ENCODE measurements at places on chromosomes 6 and 20. TPM values are rescaled to one million over a fixed set of nuclear protein-coding genes. Genes with fewer than 3 reads are reported as not detected.

GRCh38 chr20:4787820-4788219 is 66.1 kb downstream of the PRND start:
- DNase-seq, result no peak
- peaks cover 33% of the 10 kb centered on the region for H3K4me1 ChIP-seq
- peaks cover 56% of the 10 kb centered on the region for H3K36me3 ChIP-seq

HLA-DQB1 gene
- total RNA-seq, result 4.7 TPM

- DNase-seq, result no peak
- H3K4me1 ChIP-seq, result peaks cover 6% of the 10 kb centered on the region
- no peak overlapping the region for H3K4me3 ChIP-seq
- no peaks in the 10 kb centered on the region for H3K27me3 ChIP-seq
- H3K36me3 ChIP-seq, result peaks cover 4% of the 10 kb centered on the region
These were observed 77.8 kb downstream of the ARHGAP18 start for GRCh38 chr6:129632172-129632613.

TNNC2 gene
- not detected for total RNA-seq

APOM gene
- total RNA-seq, result 1.8 TPM

DNA sequence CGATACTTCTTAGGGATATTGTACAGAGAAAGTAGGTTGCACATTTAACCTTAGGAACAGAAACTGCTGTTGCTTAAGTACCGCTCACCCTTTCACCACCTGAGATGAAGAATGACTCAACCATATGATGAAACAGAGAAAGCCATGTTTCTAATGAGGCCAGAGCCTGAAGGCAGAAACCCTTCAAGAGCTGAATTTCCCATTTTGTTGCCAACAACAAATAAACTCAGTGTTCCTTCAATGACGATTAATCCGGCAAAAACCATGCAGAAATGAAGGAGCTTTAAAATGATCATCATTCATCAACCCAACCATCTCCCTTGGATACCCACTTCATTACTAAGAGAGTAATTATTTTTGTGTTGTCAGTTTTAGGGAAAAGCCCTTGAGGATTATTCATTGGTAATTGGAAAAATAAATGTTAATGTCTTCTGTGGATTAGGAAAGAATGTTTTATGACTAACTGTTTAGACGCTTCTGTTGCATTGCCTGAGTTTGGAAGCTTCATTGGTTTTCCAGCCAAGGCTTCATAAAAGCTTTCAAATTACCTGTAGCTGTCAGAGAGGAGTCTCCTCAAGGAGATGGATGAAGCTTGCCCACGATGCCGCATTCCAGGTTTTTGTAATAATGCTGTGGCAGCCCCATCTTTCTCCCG is 112.1 kb upstream of the IYD start:
- peaks cover 13% of the 10 kb centered on the region for H3K27me3 ChIP-seq
- H3K36me3 ChIP-seq, result no peaks in the 10 kb centered on the region
- DNase-seq, result no peak
- H3K4me1 ChIP-seq, result peaks cover 31% of the 10 kb centered on the region
- H3K4me3 ChIP-seq, result no peak overlapping the region
- H3K27ac ChIP-seq, result no peak overlapping the region

ILRUN gene
- total RNA-seq, result 62.7 TPM

- no peak overlapping the region for H3K4me3 ChIP-seq
- H3K4me1 ChIP-seq, result no peaks in the 10 kb centered on the region
- H3K27ac ChIP-seq, result no peak overlapping the region
- no peak for DNase-seq
These were observed 160.7 kb upstream of the PDE10A start for GRCh38 chr6:165823609-165824326.

GSTA3 gene
- total RNA-seq, result not detected

PDYN gene
- not detected for total RNA-seq

- H3K4me3 ChIP-seq, result no peak overlapping the region
- no peaks in the 10 kb centered on the region for H3K27me3 ChIP-seq
- DNase-seq, result no peak
- H3K36me3 ChIP-seq, result no peaks in the 10 kb centered on the region
These were observed 120.0 kb downstream of the SYNDIG1 start for GRCh38 chr20:24589381-24589780.

GRCh38 chr20:61712688-61713087 is 353.0 kb downstream of the TAF4 start:
- H3K27me3 ChIP-seq, result no peaks in the 10 kb centered on the region
- no peak for DNase-seq
- no peak overlapping the region for H3K4me3 ChIP-seq

- no peak for DNase-seq
- H3K27ac ChIP-seq, result peak overlapping the region; percentile 88
- peak overlapping the region; percentile 96 for H3K4me3 ChIP-seq
- H3K27me3 ChIP-seq, result peaks cover 2% of the 10 kb centered on the region
- peaks cover 61% of the 10 kb centered on the region for H3K4me1 ChIP-seq
These were observed 54.4 kb upstream of the CEP85L start for GRCh38 chr6:118705544-118706491.

DNA sequence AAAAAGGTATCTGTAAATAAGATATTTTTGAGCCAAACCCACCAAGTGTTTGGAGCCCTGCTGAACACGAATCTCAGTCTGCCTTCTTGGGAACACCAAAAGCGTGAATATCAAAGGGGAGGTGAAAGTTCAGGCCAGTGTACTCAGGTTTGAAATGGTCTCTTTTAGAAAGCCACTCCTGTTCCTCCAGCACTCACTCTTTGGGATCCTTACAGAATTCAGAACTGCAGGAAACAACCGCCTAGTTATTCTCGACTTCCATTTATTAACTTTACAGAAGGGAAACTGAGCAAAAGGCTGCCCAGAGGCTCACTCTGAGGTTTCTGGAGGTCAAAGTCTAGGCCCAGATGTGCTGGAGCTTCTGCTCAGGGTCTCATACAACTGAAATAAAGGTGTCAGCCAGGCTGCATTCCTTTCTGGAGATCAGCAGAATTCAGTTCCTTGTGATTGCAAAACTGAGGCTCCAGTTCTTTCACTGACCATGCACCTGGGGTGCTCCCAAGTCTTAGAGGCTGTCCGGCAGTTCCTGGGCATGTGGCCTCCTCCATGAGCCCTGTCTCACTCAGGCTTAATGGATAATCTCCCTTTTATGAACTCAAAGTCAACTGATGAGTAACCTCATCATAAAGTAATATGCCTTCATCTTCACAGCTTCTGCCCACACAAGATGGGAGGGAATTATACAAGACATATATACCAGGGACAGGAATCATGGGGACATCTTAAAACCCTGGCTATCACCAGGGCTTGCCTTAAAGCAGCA is 65.5 kb upstream of the TNFAIP3 start:
- no peaks in the 10 kb centered on the region for H3K27me3 ChIP-seq
- DNase-seq, result no peak
- H3K27ac ChIP-seq, result no peak overlapping the region
- H3K36me3 ChIP-seq, result peaks cover 6% of the 10 kb centered on the region
- no peak overlapping the region for H3K4me3 ChIP-seq

GRCh38 chr6:2979819-2980464 is 8.6 kb upstream of the SERPINB6 start:
- H3K36me3 ChIP-seq, result no peaks in the 10 kb centered on the region
- no peak for DNase-seq
- no peaks in the 10 kb centered on the region for H3K4me1 ChIP-seq
- no peak overlapping the region for H3K4me3 ChIP-seq
- no peak overlapping the region for H3K27ac ChIP-seq

TAP2 gene
- total RNA-seq, result 167 TPM

C20orf204 gene
- total RNA-seq, result 6.1 TPM

RNF217 gene
- total RNA-seq, result 1.8 TPM

- DNase-seq, result no peak
- H3K27me3 ChIP-seq, result no peaks in the 10 kb centered on the region
- H3K4me3 ChIP-seq, result no peak overlapping the region
- no peak overlapping the region for H3K27ac ChIP-seq
- peaks cover 22% of the 10 kb centered on the region for H3K4me1 ChIP-seq
These were observed 142.3 kb upstream of the SLC22A16 start for GRCh38 chr6:110618591-110619267.

GRCh38 chr6:56995347-56995902 is 40.5 kb downstream of the BEND6 start:
- H3K36me3 ChIP-seq, result no peaks in the 10 kb centered on the region
- no peaks in the 10 kb centered on the region for H3K4me1 ChIP-seq
- H3K4me3 ChIP-seq, result no peak overlapping the region

GRCh38 chr6:29376003-29376402 is 912 bp upstream of the OR12D3 start:
- no peak overlapping the region for H3K4me3 ChIP-seq
- no peak for DNase-seq
- H3K27ac ChIP-seq, result no peak overlapping the region
- H3K4me1 ChIP-seq, result no peaks in the 10 kb centered on the region

- H3K4me1 ChIP-seq, result peaks cover 58% of the 10 kb centered on the region
- H3K4me3 ChIP-seq, result peak overlapping the region; percentile 86
- peaks cover 3% of the 10 kb centered on the region for H3K36me3 ChIP-seq
- H3K27ac ChIP-seq, result peak overlapping the region; percentile 97
These were observed 96.5 kb downstream of the HFE start for GRCh38 chr6:26183581-26184366.

- H3K27me3 ChIP-seq, result peaks cover 9% of the 10 kb centered on the region
- H3K36me3 ChIP-seq, result no peaks in the 10 kb centered on the region
- H3K4me3 ChIP-seq, result no peak overlapping the region
- no peaks in the 10 kb centered on the region for H3K4me1 ChIP-seq
- no peak overlapping the region for H3K27ac ChIP-seq
These were observed 84.7 kb downstream of the RNF182 start for GRCh38 chr6:14009431-14009830.

TGM3 gene
- total RNA-seq, result not detected

GRCh38 chr6:9458424-9458823 is 956.5 kb downstream of the TFAP2A start:
- H3K27ac ChIP-seq, result no peak overlapping the region
- no peaks in the 10 kb centered on the region for H3K36me3 ChIP-seq
- no peak overlapping the region for H3K4me3 ChIP-seq
- no peak for DNase-seq
- H3K27me3 ChIP-seq, result no peaks in the 10 kb centered on the region
- H3K4me1 ChIP-seq, result no peaks in the 10 kb centered on the region

GNAS-AS1 gene
- 1.4 TPM for total RNA-seq

DNA sequence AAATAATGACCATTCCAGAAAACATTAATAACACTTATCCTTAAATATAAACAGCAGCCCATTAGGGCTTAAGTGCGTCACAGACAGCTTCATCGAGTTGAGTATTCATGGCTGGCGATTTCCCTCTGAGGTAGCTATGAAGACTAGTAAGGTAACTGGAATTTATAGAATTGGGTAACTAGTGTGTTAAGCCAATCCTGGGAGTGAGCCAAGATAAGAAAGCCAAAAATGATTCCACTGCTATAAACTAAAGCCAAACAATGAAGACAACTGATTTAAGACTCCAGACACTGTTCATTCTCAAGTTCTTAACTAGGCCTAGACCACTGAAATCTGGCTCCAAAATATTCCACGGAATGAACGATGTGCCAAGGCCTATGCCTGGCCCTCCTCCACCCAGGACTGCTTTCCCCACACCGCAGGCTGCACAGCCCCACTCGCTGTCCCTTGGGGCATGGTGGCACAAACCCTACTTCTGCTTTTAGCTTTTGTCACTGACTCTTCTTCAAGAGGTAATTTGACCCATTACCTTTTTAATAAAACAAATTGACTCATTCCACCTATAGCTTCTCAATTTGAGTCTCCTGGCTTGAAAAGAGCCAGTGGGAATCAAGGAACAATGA is 66.0 kb downstream of the BLOC1S5 start:
- H3K27me3 ChIP-seq, result no peaks in the 10 kb centered on the region
- DNase-seq, result no peak
- H3K36me3 ChIP-seq, result no peaks in the 10 kb centered on the region
- no peak overlapping the region for H3K4me3 ChIP-seq
- H3K4me1 ChIP-seq, result no peaks in the 10 kb centered on the region
- H3K27ac ChIP-seq, result no peak overlapping the region

GRCh38 chr6:88983532-88983931 is 20.1 kb upstream of the RNGTT start:
- H3K36me3 ChIP-seq, result no peaks in the 10 kb centered on the region
- DNase-seq, result no peak
- peaks cover 4% of the 10 kb centered on the region for H3K27me3 ChIP-seq
- H3K4me1 ChIP-seq, result no peaks in the 10 kb centered on the region
- no peak overlapping the region for H3K27ac ChIP-seq

UBD gene
- total RNA-seq, result 0.93 TPM

- H3K4me1 ChIP-seq, result peaks cover 11% of the 10 kb centered on the region
- no peak for DNase-seq
- peaks cover 1% of the 10 kb centered on the region for H3K36me3 ChIP-seq
- H3K27ac ChIP-seq, result no peak overlapping the region
- H3K27me3 ChIP-seq, result peaks cover 3% of the 10 kb centered on the region
- no peak overlapping the region for H3K4me3 ChIP-seq
These were observed 22.1 kb downstream of the GJA10 start for GRCh38 chr6:89916136-89916920.

OR2B6 gene
- total RNA-seq, result not detected

RAB44 gene
- total RNA-seq, result 0.10 TPM

DNA sequence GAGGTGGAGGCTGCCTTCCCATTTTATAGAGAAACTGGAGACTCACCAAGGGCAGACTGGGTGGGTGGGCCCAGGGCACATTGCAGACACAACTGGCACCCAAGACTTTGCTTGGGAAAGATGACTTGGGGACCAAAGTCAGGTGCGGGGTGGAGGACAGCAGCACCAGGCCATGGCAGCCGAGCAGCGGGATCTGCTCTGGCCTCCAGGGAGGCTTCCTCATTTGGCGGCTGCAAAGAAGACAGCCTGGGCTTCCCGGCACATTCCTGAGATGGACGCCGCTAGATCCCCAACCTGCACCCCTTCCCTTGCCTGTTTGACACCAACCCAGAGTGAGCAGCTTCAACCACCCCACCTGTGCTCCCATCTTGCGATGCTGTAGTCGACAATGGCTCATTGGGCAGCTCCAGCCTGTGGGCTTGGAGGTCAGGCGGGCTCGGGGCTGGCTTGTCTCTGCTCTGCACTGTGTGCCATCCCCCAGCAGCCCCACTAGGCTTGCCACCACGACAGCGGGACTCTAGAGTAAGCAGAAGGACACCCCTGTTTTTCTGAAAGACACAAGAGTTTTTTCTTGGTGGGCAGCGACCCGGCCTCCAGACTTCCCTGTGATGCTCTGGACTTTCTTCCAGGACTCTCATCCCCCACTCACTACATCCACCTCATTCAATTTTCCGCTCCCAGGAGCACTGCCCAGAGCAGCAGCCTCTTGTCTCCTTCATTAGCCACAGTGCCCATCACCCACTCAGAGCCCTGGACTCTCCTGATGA is 184.9 kb upstream of the CST7 start:
- H3K36me3 ChIP-seq, result no peaks in the 10 kb centered on the region
- H3K4me3 ChIP-seq, result no peak overlapping the region
- DNase-seq, result no peak

ZNF318 gene
- 9.7 TPM for total RNA-seq

IPCEF1 gene
- total RNA-seq, result 4.2 TPM

SLC25A27 gene
- total RNA-seq, result not detected

Data from activated T-helper 1 cell treated with anti-CD3 and anti-CD28 coated beads, Interleukin-12 subunit alpha, Interleukin-12 subunit beta, Interleukin-2, Interleukin-4 antibody, amounts not matched to agents 30 ng/mL and 10 ng/mL and 1 ng/mL, durations not matched to agents 14 hours and 24 hours and 36 hours (primary cell).